ENCODE measurements at places on chromosomes 12 and 14.

DNA sequence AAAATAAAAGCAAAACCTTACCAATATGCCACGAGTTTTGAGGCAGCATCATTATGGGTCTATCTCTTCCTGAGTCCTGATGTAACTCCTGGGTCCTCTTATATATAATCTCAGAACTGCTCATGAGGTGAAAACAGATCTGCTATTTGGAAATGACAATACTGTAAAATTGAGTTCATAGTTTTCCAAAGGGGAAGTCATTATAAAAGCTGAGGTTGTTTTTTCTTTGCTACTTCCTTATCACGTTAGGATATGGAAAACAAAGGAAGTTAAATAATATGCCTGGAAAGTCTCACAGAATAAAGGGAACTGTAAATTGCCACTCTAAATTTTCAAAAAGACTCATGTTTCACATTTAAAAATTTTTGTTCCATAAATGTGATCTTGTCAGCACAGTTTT lies at the start of gene CD163L1:
TSS of gene CD163L1 (minus strand) at position 78 of the 400 bp plus-strand sequence. CDS start at position 52, 26 bp downstream.
- no peak for DNase-seq

DNA sequence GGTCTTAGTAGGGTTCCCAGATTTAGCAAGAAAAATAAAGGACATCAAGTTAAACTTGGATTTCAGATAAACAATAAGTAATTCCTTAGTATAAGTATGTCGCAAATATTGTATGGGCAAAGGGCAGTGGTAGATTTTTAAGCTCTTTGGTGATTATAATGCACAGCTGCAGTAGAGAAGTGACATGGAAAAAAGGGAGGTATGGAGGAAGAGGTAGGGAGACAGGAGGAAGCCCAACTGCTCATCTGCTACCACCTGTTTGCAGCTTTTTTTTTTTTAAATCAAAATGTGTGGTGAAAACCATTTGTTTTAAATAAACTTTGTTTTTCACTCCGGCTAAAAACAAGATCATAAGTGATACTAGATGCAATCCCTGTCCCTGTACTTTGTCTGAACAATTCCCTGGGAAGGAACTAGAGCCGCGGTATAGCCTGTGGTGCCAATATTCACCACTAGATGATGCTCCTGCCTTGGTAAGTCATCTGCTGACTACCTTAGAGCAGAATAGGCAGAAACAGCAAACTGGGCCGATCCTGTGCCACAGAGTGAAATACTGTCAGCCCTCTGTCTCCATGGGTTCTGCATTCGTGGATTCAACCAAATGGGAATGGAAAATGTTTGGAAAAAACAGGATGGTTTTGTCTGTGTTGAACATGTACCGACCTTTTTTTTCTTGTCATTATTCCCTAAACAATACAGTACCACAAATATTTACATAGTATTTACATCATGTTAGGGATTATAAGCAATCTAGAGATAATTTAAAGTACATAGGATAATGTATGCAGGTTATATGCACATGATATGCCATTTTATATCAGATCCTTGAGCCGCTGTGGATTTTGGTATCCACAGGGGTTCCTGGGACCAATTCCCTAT lies 62.4 kb upstream of the PLBD1 start:
- DNase-seq: peak; percentile 72

GRCh38 chr12:50971946-50972345 lies 19.6 kb downstream of the HIGD1C start:
- DNase-seq: no peak

GRCh38 chr14:51182131-51182565 lies 57.9 kb upstream of the TMX1 start:
- peak; percentile 59 for DNase-seq

DNA sequence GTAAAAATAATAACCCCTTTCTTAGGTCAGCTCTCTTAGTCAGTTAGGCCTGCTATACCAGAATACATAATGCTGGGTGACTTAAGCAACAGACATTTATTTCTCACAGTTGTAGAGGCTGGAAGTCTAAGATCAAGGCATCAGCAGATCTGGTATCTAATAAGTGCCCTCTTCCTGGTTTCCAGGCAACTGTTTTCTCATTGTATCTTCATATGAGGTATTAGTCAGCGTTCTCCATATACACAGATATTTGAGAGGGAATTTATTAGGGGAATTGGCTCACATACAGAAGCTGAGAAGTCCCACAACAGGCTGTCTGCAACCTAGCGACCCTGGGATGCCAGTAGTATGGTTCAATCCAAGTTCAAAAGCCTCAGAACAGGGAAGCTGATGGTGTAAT lies 896.0 kb downstream of the GALC start:
- no peak for DNase-seq

GRCh38 chr12:91382081-91382543 lies 199.5 kb upstream of the DCN start:
- DNase-seq: peak; percentile 93

- no peak for DNase-seq
Measured at GRCh38 chr14:87935886-87936285, 57.1 kb downstream of the GALC start.

GRCh38 chr12:124413401-124413800 lies 118.5 kb downstream of the RFLNA start:
- no peak for DNase-seq

DNA sequence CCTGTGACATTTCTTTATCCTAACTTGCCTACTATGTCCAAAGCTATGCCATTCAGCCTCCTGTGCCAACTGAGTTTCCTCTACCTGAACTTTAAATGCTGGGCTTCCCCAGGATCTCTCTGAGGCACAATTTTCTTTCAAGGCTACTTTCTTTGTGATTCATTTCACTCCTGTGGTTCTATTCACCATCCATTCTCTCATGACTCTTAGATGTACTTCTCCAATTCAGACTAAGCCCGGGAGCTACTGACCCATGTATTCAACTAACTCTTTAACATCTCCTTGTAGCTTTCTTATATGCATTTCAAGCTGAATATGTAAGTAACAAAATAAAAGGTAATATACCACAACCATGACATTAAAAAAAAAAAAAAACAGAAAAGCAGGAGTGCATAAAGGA lies 738.9 kb upstream of the USP15 start:
- no peak for DNase-seq

- DNase-seq: no peak
Measured at GRCh38 chr12:7694556-7695236, 879 bp downstream of the GDF3 start.

All from retina (tissue), 1 donor.